ENCODE measurements at places on chromosomes 1 and 21.

- no peak for DNase-seq
Measured at GRCh38 chr21:32410916-32411315, 1.6 kb upstream of the EVA1C start.

DNA sequence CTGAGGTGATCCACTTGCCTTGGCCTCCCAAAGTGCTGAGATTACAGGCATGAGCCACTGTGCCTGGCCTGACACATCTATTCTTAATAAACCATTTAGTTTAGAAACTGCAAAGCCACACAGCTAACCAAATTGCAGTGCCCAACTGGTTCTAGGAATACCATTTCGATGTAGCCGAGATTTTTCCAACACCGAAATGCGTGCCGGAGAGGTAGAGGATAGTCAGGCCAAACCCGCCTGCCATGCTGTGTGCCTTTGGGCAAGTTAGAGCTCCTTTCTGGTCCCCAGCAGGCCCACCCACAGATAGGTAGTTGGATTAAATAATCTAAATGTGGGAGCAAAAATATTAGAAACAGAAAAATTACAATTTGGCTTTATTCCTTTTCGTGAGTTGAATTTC, 254.4 kb downstream of the FOXD2 start:
- DNase-seq, result no peak

GRCh38 chr1:85502171-85502570, 37.2 kb upstream of the DDAH1 start:
- no peak for DNase-seq

DNA sequence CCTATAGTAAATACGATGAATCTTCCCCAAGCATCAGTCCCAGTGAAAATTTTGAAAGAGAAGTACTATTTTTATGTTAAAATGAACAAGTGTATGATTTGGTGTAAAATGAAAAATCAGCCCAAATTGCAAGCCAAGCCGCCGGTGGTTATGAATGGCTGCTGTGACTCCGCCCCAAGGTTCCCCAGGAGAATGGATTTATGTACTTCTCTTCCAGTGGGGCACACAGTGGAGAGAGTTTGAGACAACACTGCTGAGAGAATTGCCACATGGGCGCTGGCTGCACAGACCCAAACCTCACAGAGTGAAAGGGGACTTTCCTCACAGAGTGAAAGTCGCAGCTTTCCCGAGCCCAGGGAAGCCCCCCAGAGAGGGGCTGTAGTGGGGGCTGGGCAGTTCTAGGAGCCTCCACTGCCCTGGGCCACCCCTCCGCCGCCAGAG, 24.0 kb downstream of the CDK18 start:
- no peak for DNase-seq

DNA sequence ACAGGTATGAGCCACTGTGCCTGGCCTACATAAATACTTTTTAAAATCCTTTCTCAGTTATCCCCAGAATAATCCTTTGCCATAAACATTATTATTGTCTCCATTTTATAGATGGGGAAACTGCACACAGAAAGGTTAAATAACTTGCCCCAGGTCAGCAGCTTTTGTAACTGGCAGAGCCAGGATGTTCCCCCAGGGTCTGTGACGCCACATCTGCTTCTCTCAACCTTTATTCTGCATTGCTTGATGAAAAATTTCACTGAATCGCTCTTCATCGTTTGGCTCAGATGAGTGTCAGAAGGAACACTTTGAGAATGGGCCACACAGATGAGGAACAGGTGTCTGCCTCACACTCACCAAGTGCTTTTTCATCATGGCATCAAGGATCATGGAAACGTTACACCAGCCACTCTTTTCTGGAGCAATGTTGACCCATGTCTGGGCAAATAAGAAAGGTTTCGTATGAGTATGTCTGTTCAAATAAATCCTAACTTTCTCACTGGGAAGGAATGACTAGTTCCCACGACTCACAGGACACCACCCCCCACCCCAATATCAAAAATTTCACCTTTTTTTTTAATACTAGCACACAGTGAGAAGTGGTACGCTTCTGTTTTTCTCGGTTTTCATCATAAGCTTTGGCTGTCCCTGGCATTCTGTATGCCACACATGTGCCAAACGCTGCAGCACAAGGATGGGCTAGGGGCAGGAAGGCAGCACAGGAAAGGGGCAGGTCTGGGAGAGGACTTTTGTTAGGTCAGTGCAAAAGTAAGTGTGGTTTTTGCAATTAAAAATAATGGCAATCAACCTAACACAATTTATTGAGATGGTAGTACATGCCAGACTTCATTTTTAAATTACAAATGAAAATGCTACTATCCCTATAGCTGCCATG, 9.0 kb upstream of the PTGFRN start:
- DNase-seq, result no peak

DNA sequence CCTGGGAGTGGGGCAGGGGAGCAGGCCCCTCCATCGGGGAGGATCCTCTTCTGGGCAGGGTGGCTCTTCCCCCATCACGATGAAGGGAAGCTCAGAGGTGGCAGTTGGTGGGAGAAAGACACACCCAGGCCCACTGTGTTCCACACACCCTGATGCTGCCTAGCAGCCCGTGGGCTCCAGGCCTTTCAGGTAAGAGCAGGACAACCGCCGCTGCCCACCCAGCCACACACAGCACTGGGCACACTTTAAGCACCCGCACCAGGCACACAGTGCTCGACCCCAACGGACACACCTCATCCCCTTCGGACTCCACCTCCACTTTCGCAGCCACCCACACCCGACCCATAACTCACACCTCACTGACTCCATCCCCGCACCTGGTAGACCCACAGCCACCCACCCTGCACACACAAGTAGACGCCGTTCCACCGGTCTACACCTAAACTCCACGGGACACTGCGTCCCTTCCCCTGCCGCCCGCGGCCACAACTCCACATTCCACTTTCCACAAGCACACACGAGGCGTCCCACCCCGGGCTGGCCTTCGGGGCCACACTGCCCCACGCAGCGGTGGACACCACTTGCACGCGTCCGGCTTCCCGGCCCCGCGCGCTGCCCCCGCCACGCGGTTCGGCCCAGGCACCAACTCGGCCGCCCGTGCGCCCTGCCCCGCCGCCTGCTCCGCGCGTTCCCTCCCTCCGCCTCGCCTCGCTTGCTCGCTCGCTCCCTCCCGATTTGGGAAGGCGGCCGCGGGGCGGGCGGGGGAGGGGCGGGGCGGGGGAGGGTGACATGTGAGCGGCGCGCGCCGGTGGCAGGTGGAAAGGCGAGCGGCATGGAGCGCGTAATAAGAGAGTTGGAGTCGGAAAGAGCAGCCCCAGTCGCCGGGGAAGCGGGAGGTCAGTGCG, at the start of gene KCNQ4:
TSS of gene KCNQ4 (plus strand) at position 787 of the 905 bp plus-strand sequence. CDS start 307 bp downstream, outside the sequence.
- no peak for DNase-seq

- no peak for DNase-seq
Measured at GRCh38 chr1:243917177-243917862, 67.3 kb upstream of the AKT3 start.

DNA sequence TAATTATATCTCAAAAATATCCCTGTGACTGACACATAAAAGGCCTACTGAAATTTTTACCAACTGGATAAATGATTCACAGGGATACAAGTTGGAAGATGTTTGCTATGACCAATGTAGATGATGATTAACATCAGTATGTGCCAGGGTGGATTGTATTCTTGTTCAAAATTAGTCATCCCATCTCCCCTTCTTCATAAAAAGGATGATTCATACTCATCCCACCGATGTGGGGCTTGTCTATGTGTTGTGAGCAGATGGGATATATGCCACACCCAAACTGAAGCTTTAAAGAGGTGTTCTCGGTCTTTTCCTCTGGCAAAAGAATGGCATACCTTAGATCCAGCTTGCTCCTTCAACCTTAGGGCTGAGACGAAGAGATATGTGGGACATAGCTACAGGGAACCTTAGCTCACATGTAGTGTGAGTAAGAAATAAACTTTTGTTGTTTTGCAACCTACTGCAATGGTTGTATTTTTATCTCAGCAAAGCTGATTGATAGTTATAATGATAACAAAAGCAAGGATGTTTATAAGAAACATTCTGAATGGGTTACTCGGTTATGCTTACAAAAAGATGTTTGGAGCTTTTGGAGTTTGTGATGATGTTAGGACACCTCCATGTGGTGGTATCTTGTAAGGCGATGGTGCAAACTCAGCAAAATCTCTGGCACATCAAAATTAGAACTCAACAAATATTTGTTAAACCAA, 29.4 kb downstream of the SPATA17 start:
- no peak for DNase-seq

DNA sequence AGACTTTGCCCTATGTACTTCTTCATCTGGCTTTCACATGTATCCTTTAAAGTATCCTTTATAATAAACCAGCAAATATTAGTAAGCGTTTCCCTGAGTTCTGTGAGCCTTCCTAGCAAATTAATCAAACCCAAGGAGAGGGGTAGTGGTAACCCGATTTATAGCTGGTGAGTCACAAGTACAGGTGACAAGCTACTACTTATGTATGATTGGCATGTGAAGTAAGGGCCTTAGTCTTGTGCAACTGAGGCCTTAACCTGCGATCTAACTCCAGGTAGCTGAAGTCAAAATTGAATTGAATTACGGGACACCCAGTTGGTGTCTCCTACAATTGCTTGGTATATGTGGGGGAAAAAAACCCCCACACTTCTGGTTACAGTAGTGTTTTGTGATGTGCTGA, 26.0 kb downstream of the SLC16A1 start:
- DNase-seq, result no peak

DNA sequence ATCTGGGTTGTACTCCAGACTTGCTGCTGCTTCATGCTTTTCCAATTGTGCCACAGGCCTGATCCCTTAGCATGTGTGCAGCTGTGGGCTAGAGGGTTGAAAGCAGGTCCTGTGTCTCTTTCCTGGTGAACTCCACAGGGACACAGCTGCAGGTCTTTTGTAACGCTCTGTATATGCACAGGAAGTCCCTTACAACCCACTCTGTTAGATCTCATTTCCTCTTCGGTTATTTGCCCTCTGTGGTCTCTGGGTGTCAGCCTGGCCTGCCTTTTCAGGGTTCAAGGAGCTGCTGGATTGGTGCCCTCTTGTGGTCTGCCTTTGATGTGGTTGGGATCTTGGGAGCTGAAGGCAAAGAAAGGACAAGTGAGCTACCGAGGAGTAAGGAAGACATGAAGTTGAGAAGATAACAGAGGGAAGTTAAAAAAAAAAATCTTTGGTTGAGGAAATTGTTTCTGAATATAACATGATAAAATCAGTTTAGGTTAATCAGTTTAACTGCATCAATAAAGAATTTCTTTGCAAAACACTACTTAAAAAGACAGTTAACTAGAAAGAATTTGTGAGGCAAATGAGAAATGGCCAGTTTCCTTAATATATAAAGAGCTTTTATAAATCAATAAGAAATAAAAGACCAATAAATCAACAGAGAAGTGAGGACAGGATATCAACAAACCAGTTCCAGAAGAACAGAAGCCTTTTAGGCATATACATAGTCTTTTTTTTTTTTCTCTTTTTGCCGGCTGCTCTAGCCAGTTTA, 44.1 kb downstream of the UCK2 start:
- DNase-seq, result no peak

DNA sequence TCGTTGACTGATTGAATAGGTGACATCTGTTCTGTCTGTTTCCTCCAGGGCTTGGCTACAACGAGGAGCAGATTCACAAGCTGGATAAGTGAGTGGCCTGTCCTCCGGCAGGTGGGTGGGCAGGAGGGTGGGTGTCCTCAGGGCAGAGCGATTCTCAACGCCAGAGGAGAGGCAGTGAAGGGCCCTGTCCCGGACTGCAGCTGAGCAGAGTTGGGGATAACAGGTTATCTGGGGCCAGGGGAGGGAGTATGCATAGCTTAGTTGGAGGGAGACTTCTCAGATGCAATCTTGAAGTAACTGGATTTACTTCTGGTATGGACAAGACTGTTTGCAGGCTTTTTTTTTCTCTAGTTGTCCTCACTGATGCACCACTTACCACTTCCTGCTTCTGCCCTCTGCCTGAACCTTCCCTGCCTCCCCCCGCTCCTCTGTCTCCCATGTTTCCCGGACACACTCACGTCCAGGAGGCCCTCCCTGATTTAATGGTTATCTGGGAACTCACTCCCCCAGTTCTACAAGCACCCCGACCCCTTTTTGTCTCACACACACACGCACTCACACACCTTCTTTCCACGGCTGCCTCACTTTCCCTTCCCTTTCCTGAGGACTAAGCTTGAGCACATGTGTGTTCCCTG, 16.4 kb upstream of the RASSF5 start:
- no peak for DNase-seq

DNA sequence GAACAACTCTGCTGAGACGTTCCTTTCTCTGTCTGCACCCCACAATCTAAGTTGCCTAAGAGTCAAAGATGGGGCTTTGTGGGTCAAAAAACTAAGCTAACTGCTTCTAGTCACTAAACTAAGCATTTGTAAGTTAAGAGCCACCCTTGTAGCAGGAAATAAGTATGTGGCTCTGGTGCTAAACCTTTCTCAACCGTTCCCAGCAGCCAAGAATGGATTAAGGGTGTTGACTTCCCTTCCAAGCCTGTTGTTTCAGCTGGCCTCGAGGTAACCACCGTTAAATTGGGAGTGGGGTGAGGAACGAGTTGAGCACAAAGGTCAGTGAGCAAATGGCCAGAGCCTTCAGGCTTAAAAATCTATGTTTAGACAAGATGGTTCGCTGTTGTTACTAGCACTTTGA, 169.1 kb downstream of the TRIM33 start:
- DNase-seq, result no peak

- DNase-seq, result no peak
Measured at GRCh38 chr1:230717251-230717650, 3.3 kb upstream of the AGT start.

GRCh38 chr1:225816643-225817538, 7.0 kb downstream of the EPHX1 start:
- DNase-seq, result no peak
